ENCODE measurements at places on chromosomes 12 and 14.
A peak's percentile ranks its signal among the peaks of the same experiment; 100 is the strongest.

DNA sequence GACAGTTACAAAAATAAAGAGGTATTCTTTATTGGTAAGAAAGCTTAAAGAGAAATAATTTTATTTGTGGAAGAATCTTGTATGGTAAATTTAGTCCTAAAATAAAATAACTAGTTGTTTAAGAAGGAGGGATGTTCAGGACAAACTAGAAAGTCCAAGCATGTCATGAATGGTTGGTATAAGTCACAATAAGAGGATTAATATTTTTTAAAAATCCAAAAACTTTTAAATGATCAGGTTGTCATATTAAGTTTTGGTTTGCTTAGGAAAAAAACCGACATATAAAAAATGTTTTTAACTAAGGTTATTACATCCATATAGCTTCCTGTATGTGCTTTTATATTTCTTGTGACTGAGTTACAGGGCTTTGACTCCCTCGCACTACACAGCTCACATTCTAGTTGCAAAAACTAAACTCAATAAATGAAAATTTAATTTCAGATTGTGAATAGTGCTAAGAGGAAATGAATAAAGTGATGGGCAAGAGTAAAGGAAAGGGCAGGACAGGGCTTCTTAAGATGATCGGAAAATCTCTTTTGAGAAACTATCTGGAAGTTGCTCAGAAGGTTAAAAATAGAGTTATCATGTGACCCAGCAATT is 80.7 kb upstream of the METAP2 start:
- no peak for DNase-seq

DNA sequence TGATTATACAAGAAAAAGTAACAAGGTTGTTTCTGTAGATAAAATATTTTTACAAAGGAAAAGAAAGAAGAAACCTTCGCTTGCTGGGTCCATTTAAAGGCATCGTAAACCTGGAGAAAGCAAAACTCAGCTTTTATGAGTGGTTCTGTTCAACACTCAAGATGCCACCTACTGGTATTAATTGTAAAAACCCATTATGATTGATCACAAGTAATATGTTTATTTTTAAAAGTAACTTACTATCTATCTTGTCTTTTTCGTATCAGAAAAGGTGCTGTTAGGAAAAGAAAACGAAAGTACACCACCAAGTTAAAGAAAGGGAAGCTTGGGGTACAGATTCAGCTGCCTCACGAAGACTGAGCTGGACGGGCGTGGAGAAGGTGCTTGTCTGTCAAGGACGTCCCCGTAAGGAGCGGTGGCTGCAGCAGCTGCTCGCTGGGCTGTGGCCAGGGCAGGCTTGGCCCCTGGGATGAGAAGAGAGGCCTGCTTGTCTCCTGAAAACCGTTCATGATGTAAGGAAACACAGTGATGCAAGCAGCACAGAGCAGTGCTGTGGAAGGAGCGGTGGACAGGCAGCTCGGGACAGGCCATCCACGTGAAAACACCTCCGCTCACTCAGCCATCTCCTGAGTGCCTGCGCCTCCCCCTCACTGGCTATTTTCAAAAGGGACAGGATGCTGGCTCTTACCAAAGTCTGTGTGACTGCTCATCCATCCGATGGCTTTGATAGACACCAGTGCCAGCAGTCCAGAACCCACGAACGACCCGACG is 25.0 kb downstream of the SLC15A4 start:
- peak; percentile 56 for DNase-seq

DNA sequence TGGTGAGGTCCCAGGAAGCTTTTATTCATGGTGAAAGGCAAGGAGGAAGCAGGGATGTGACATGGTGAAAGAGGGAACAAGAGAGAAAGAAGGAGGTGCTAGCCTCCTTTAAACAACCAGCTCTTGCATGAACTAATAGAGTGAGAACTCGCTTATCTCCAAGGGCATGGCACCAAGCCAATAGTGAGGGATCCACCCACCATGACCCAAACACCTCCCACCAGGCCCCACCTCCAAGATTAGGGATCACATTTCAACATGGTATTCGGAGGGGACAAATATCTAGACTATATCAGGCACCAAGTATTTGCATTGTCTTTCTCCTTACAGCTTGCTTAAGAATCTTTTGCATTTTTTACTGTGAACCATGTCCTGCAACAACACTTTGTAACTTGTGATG is 91.9 kb upstream of the DHRS4 start:
- no peak for DNase-seq

DNA sequence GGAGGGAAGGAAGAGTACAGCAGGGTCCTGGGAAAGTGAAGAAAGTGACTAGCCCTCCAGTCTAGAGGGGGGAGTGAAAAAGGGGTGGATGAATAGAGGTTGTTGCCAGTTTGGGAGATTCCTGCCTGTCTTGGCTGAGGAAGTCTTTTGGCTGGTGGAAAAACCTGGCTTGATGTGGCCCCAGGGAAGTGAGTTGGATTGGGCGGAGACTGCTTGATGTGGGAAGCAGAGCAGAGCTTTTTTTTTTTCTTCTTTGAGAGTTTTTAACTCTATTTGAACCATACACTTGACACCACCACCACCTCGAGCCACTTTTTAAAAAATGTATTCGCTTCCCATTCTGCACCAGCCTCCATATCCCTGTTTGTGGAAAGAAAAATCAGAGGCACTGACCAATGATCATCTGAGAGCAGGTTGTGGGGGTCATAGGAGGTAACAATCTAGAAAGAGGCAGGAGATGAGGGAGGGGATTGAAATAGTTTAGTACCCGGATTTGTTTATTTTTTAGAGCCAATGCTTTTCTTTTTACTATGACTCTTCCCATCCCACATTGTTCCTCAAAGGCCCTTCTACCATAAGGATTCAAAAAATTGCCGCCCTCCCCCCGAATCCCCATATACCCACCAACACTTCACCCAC is 690 bp upstream of the DTX3 start:
- DNase-seq: no peak

GRCh38 chr12:104669089-104669721 is 212.5 kb downstream of the CHST11 start:
- no peak for DNase-seq

Data from CD8-positive, alpha-beta T cell (primary cell).